ENCODE measurements at places on chromosomes 16 and 17.

- no peak for DNase-seq
These were observed 255.4 kb downstream of the IRX3 start for GRCh38 chr16:54031107-54031760.

DNA sequence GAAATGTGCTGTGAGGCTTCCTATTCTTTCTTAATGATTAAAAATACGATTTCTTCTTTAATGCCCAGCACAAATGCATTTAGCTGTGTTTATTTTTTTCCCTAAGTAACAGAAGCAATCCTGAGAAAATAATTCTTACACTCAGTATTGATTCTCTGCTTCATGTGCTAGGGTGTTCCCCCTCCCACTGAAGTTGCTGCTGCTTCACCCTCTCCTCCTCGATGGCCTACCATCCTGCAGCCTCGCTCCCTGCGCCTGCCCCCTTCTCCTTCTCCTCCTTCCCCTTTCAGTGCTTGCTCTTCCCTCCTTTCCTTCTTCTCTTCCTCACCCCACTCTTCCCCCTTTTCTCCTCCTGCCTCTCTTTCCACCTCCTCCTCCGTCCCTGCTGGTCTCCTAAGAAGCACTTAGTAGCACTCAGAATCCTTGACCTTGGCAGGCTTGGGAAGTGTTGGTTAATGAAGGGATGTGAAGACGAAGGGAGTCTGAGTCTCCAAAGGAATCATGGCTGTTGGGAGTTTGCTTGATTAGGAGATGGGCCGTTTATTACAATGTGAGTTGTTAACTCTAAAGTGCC lies 119.7 kb downstream of the RPTOR start:
- DNase-seq = no peak

GRCh38 chr17:56158344-56158743 lies 5.1 kb downstream of the ANKFN1 start:
- no peak for DNase-seq

- DNase-seq = no peak
These were observed 2.4 kb downstream of the RUNDC3A start for GRCh38 chr17:44310609-44311376.

GRCh38 chr16:9447699-9448098 lies 356.3 kb downstream of the HAPSTR1 start:
- DNase-seq = no peak

- DNase-seq = peak; percentile 13
These were observed 498 bp upstream of the PLEKHG4 start for GRCh38 chr16:67278773-67279295.

- no peak for DNase-seq
These were observed 428.4 kb downstream of the MAF start for GRCh38 chr16:79171931-79172705.

GRCh38 chr17:74502861-74503260 lies 28.4 kb downstream of the CD300LB start:
- no peak for DNase-seq

GRCh38 chr17:63988741-63989621 lies 9.2 kb upstream of the PRR29 start:
- DNase-seq = peak; percentile 37

GRCh38 chr17:32723310-32723955 lies 153.5 kb downstream of the MYO1D start:
- no peak for DNase-seq

DNA sequence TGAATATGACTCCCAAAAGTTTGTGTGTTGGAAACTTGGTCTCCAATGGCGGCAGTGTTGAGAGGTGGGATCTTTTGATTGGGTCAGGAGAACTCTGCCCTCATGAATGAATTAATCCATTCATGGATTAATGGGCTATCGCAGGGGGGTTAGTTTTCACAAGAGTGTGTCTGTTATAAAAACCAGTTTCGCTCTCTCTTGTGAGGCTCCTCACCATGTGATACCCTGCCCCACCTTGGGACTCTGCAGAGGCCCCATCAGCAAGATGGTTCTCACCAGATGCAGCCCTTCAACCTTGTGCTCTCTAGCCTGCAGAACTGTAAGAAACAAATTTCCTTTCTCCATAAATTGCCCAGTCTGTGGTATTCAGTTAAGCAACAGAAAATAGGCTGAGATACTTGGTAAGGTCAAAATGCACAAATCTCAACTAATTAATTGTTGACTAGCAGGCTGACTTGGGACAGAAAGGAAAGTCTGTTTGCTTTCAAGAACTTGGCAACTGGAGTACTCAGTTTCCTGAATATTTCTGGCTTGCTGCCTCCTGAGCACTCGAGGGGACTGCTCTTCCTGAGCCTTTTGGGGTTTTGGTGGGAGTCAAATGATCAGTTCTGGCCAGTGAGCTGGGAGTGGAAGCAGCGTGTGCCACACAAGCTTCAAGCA lies 13.8 kb upstream of the CCL17 start:
- no peak for DNase-seq

GRCh38 chr17:17034026-17034425 lies 8.2 kb upstream of the MPRIP start:
- no peak for DNase-seq

DNA sequence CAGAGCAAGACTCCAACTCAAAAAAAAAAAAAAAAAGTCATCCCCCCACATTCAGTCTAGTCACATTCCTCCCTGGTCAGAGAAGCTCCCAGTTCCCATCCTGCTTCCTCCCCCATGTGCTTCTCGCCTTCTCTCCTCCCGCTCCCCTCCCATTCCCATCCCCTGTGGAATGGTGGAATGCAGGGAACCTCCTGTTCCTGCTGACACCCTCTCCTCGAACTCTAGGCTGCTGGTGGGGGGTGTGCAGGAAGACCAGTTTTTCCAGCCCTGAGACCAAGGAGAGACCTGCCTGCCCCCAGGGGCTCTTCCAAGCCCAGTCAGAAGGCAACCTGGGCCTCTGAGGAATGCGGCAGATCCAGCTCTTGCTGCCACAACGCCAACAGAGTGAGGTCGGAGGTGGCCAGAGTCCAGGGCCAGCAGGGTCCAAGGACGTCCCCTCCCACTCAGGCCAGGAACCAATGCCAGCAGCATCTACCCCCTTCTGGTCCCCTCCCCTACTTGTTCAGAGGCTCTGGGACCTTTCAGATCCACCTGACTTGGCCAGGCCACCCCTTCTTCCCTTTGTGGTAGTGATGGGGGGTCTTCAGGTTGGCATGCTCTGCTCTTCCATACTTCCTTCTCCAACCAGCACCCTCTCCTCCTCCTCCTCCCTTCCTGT lies 39.3 kb upstream of the TAC4 start:
- DNase-seq = peak; percentile 33

DNA sequence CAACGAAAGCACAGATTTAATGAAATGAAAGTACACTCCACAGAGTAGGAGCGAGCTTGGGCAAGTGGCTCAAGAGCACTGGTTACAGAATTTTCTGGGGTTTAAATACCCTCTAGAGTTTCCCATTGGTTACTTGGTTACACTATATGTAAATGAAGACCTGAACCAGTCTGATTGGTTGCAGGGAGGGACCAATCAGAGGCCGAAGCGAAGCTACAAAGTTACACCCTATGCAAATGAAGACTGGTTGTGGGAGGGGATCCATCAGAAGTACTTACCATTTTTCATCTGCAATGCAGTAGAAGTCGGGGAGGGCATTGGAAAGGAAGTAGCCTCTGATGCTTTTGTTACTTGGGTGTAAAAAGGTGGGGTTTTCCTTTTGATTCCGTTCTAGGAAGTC lies 132.0 kb downstream of the PMP22 start:
- DNase-seq = no peak

DNA sequence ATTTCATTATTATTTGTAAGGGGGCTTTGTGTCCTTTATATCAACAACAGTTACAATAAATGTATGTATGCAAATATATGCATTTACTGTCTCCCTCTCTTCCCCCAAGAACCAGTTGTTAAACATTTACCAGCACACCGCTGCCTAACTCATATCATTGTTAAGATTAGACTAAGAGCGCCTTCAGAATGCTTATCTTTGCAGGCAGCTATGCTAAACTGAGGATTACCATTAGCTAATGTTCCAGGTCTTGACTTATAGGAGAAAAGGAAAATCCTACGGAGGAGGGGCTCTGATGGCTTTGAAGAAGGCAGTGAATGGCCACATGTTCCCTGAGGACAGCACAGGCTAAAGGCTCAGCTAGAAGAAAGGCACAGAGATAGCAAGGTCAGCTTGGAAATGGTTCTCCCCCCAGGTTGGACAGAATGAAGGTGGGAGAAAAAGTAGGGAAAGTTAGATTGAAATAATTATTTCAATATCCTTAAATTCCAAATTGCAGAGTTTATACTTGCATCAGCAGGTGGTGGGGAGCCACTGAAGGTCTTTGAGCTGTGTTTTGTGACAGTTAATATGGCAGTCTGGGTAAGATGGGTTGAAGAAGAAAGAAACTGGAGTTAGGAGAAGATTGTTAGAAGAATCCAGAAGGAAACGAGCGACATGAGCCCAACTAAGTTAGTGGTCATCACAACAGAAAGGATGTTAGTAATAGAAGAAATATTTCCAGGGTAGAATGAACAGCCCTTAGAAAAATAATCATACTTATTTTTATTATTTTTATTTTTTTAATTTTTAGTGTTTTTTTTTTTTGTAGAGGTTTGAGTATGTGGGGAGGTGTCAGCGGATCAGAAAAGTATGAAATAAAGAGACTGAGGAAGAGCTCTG lies 87.0 kb upstream of the MAF start:
- DNase-seq = no peak

DNA sequence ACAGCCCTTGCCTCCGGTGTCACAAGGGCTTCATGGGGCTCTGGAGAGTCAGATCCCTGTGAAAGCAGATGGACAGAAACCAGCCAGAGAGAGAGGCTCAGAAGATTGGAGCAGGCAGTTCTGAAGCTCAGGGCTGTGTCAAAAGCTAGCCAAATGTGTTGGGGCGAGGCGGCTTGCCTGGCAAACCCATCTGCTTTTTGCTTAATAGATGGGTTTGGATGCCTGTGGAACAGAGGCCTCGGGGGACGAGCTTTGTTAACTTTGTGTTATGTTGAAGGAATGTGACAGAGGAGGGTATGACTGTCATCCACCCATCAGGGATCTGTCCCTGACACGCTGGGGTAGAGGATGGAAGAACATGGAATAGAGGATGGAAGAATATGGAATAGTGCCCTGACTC lies 21.0 kb upstream of the SLC12A3 start:
- DNase-seq = no peak

- DNase-seq = peak; percentile 75
These were observed 45.5 kb downstream of the ZCCHC14 start for GRCh38 chr16:87447323-87447722.

GRCh38 chr16:27238016-27238587 lies 30.5 kb downstream of the NSMCE1 start:
- no peak for DNase-seq

DNA sequence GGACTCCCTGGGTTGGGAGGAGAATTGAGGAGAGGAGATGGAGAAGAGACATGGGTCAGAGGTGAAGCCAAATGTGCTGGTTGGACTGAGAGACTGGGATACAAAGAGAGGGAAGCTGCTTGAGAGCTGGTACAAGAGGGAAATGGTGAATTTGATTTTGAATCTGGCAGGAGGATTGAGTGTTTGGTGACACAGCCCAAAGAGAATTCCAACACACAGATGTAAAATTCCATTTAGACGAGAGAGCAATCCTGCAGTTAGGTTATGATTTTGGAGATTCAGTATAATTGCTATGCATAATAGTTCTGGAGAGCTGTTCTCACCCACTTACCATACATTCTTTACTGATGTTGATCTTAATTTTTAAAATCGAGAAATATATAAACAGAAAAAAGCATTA lies 57.7 kb downstream of the HSD17B2 start:
- peak; percentile 45 for DNase-seq

- peak; percentile 55 for DNase-seq
These were observed 60.1 kb upstream of the MED9 start for GRCh38 chr17:17416400-17417360.

- DNase-seq = no peak
These were observed 15.9 kb upstream of the PECAM1 start for GRCh38 chr17:64406321-64407200.

DNA sequence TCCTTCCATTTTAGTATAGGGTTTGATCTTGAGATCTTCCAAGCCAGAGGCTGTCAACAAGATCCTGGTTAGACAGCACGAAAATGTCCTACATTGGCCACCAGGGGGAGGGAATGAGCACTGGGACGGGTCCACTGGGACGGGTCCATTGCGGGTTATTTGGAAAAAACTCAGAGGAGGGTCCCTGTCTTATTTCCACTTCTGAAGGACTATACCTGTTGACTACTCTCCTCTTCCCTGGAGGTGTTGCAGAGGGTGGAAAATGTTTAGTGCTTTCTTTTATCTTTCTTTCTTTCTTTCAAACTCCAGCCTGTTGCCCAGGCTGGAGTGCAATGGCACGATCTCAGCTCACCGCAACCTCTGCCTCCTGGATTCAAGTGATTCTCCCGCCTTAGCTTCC lies 2.5 kb downstream of the TTLL6 start:
- peak; percentile 26 for DNase-seq

DNA sequence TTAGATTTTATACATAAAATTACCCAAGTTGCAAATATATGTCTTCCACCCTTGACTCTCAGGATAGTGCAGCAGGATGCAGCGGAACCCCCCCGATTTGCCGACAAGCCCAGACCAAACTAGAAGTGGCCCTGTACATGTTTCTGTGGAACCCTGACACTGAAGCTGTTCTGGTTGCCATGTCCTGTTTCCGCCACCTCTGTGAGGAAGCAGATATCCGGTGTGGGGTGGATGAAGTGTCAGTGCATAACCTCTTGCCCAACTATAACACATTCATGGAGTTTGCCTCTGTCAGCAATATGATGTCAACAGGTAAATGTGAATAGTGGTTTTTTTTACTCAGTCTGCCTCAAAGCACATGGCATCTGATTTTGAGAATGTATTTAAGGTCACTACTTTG lies 70.7 kb downstream of the OMG start:
- no peak for DNase-seq

DNA sequence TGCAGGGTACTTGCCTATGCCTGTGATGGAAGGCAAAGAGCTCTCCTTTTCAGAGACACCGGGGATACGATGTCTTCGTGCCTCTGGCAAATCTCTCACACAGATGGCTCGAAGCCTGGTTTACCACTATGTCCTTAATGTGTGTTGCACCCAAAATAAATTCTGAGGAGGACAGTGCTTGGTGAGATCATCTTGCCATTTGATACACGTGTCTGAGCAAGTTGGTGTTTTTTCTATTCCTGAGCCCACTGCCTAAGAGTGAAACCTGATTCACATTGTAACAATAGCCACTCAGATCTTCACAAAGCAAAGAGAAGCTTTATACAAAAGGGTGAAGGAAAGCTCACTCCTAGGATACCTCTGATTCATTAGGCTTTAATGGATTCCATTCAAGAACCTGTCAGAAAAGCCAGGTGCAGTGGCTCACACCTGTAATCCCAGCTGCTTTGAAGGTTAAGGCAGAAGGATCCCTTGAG lies 33.1 kb upstream of the AKAP1 start:
- no peak for DNase-seq

DNA sequence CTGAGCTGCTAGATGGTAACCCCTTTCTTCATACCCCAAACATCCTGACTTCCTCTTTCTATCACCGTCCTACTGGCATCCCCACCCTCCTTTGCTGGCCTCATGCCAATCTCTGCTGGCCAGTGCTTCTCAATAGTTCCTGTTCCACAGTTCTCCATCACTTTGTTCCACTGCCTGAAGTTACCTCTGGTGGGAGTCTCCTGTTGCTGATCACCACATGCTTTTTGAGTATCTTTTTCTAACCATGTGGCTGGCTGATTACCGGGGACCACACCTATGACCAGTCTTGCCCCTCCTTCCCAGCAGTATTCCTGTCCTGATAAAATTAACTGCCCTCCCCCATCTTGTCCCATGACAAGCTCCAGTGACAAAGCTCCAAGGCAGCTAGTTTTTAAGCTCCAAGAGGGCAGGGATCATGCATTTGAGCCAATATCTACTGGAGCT lies 380.4 kb upstream of the CCL2 start:
- no peak for DNase-seq

All from fibroblast of upper back skin (primary cell).